SW 1271 (cell line): ENCODE measurements at places on chromosomes 5 and 9.

- no peak for DNase-seq
Measured at GRCh38 chr5:143771189-143771588, 40.8 kb upstream of the HMHB1 start.

GRCh38 chr9:108166519-108166918 is 677.0 kb upstream of the KLF4 start:
- DNase-seq: no peak

- DNase-seq: no peak
Measured at GRCh38 chr9:78985084-78985738, 586.6 kb upstream of the TLE4 start.

- no peak for DNase-seq
Measured at GRCh38 chr5:88718736-88719135, 164.2 kb downstream of the MEF2C start.

DNA sequence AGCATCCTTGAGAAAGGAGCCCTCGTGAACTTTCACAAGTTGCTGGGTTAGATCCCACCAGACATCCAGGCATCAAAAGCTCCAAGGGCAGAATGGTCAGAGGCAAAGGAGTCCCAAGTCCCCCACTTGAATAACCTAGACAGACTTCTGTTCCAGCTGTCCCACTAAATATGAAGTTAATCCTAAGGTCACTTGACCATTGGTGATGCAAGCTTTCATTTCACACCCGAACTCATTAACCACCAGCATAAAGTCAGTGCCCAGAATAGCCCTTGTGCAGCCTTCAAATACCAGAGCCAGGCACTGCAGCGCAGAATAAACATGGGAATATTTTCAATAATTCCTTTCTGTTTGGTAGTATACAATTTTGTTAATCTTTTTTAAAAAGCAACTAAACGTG is 28.9 kb downstream of the OXCT1 start:
- DNase-seq: no peak

DNA sequence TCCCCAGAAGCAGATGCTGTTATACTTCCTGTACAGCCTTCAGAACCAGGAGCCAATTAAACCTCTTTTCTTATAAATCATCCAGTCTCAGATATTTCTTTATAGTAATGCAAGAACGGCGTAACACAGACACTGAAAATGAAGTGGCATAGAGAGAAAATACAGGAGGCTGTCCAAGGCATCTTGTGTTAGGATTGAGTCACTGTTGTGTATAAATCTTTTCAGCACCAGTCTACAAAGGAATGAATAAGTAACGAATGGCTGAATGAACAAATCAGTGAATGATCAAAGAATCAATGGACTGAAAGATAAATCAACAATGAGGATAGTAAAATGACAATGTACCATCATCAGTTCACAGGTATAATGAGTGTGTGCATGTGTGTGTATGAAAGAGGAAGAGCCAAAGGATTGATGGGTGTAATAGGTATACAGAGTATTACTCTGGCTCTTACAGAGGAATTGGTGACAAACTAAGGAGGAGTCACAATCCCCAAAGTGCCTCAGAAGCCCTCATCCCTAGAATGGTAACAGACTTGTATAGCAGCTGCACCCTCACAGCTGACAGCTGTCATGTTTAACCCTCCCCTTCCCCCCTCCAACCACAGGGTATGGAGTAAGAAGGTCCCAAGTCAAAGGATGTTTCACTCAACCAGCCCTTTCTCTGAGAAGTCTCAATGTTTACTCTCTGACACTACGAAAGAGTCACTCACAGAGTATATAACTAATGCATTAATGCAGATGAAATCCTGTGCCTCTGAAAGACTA is 29.8 kb upstream of the MIER3 start:
- DNase-seq: no peak

- no peak for DNase-seq
Measured at GRCh38 chr5:141001446-141001843, 35.2 kb downstream of the PCDHAC2 start.

DNA sequence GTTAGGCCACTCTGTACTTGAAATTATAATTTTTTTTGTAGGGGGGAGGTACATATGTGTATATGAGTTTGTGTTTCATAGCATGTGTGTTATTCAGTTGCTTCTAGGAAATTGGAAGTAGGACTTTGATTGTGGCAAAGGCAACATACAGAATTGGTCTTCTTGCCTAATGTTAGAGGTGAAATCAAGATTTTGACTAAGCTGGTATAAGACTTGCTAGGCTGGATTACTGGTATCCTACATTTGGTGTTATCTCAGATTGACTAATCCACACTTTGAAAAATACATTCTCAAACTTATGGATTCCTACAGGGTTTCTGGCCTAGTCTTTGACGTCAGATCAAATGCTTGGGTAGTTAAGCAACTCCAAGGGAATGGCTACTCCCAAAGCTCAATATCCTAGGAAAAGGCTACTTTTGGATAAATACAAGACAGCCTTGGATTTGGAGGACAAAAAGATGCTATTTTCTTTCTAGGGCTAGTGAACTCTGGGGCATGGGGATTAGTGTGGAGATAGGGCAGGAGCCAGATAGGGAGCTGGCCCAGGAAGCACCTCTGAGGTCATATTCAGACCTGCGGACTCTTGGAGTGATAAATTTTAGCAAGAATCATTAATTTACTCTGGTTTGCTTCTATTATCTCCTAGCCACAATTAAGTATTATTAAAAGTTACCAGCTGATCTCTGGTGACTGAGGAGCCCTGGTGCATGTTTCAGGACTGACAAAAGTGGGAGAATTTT is 144.0 kb upstream of the RPS23 start:
- DNase-seq: no peak

DNA sequence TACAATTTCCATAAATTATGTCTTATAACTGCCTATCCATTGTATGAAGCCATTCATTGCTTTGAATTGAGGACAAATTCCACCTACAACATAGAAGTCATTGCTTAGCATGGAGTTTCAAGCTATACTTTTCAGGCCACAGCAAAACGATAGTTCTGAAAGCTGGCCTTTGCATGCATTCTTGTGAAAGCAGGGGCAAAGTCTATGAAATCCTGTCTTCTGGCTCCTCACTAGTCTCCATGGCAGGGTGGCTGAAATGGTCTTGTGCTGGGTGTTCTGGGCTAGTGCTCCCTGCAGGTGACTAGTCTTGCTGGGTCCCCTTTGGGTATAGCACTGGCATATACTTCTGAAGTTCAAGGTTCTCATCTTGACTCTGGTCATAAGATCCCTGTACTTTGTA is 353.9 kb upstream of the ZNF608 start:
- DNase-seq: no peak

DNA sequence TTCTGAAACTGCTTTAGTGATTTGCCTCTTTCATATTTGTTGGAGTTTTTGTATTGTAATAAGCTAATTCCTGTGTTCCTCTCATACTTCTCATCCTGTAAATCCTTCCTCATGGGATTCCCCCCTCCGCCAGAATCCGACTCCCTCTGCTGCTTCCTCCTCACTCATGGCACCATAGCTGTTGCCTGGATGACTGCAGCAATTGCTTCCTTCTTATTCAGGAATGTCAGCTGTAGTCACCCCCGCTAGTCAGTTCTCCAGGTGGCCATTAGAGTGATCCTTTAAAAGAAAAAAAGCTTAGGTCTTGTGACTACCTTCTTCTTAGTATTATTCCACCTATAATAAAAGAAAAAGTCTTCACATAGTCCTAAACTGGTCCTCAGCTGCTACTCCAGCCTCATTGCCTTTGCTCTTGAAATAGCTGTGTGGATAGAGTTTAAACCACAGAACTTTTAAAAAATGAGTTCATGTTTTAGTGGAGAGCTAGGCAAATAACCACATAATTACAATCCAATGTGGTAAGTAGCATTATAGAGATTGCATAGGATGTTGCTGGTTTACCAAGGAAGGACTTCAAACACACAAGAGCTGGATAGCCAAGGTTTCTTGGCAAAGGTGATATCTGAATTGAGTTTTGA is 227.3 kb downstream of the KDM4C start:
- DNase-seq: no peak

- no peak for DNase-seq
Measured at GRCh38 chr5:149271716-149272563, at the start of gene AFAP1L1. TSS of gene AFAP1L1 (plus strand) at chr5:149271859. CDS start at chr5:149271969, 110 bp downstream.

DNA sequence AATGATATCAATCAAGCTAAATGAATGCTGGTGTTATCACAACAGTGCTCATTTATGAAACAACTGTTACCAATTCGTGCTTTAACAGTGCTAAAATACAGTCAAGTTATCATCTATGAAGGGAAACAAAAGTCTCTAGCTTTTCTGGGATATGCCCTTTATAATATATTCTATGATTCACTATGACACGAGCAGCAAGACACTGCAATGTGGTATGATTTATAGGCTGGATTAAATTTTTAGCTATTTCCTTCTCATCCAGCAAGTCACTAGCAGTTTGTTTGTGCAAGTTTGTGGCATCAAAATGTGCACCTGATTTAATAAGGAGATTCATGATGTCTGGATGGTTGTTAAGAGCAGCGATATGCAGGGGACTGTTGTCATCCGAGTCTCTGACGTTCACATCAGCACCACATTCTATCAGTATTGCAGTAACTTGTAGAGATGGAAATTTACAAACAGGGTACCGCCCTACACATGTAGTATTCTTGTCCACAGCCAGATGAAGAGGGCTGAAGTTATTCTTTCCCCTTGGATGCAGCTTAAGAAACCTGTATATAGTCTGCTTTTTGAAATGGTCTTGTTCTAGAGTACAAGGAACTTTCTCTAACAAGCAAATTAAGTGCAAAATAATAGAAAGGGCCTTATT is 20.3 kb downstream of the FEM1C start:
- DNase-seq: no peak

GRCh38 chr9:90441814-90442213 is 200.8 kb downstream of the DIRAS2 start:
- DNase-seq: no peak

DNA sequence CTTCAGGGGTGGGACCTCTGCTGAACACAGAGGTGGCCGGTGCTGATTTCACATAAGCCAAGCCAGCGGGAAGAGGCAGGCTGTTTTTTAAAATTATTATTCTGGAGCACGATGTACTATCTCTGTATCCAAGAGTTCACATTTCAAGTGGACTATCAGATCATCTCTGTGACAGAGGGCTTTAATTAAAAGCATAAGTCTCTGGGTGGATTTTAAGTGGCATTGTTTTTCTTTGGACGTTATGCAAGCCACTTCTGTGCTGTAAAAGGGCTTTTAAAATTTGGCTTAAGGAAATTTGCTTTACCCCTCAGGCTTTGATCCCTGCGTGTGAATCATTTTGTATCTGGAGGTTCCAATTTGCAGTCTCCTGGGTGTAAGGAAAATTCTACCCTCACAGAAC is 124.7 kb downstream of the PALM2AKAP2 start:
- DNase-seq: no peak

DNA sequence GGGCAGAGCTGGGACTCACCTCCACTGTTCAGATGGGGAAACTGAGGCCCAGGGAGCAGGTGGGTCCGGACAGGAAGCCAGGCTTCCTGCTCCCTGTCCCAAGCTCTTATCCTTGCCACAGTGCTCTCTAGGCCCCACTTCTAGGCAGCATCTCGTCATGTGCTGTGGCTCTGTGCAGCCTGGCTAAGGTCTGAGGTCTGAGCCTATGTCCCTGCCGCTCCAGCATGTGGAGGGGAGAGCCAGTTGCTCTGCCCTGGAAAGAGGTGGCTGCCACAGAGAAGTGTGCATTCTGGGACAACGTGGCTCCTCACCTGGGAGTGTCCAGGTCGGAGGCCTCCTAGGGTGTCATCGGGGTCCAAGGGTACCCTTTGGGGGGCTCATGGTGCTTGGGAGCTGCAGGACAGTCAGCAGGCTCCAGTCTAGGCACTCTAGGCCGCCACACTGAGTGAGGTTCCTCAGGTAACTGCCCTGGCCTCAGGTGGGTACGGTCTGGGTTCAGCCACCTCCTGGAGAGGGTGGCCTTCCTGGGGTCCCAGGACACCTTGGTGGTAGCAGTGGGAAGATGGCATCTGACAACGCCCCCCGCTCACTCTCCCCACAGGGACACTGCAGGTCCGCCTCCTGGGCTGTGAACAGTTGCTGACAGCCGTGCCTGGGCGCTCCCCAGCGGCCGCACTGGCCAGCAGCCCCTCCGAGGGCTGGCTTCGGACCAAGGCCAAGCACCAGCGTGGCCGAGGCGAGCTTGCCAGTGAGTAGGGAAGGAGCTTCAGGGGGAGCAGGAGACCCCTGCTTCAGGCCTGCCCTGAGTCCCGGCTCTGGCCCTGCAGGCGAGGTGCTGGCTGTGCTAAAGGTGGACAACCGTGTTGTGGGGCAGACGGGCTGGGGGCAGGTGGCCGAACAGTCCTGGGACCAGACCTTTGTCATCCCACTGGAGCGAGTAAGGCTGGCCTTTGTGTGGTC is 10.4 kb downstream of the PKN3 start:
- no peak for DNase-seq

- no peak for DNase-seq
Measured at GRCh38 chr5:142117579-142118151, 9.1 kb downstream of the NDFIP1 start.

DNA sequence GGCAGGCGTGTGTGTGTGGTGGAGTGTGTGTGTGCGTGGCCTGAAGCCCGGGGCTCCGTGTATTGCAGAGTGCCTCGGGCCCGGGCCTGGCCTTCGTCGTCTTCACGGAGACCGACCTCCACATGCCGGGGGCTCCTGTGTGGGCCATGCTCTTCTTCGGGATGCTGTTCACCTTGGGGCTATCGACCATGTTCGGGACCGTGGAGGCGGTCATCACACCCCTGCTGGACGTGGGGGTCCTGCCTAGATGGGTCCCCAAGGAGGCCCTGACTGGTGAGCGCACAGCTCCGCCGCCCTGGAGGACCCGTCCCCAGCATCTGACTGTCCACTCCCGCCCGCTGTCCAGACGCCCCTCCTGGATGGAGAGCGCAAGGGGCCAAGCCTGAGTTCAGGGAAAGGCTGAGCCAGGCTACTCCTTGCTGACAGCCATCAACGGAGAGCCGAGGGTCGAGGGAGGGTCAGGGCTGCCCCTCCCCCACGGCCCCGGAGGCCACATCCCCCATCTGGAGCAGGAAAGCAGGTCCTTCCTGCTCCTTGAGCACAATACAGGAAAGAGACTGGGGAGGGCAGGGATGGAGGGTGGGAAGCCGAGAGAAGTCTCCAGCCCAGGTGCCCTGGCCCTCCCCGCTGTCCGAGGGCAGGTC is 18.4 kb downstream of the SLC6A18 start:
- DNase-seq: no peak

- no peak for DNase-seq
Measured at GRCh38 chr5:115423541-115423940, 121.0 kb downstream of the FEM1C start.
